NCI-H2107 (cell line): ENCODE measurements at places on chromosomes 3 and 15.
A peak's percentile ranks its signal among the peaks of the same experiment; 100 is the strongest.

DNA sequence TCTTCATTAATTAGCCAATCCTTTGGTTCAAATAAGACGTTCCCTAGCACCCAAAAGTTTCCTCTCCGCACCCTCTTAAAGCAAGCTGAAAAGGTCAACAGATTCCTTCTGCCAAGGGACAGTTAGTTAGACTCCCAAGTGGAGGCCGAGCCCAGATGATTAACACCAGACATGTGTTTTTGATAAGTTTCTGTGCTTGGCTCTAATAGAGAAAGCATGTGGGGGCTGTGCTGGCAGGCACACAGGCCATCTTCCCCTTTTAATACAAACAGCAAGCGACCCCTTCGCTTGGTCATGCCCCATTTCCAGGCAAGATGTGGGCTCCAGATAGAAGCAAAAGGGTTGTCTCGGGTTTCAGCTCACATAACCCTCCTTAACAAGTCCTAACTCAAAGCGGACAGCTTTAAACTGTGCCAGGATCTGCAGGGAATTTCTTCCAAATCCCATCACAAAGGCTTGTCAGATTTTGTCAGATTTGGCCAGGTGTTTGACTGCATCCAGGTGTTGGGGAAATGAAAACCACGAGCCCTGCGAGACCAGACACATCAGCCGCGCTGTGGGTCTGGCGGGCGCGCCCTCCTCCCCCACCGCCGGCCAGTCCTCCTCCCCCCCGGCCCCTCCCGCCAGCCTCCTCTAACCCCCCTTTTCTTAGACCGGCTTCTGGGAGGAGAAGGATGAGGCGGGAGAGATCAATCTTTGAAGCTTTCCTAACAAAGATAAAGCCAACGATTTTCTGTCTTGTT is 3.3 kb downstream of the HES1 start:
- no peak for DNase-seq

GRCh38 chr3:172192830-172193415 is 153.5 kb downstream of the FNDC3B start:
- no peak for DNase-seq

DNA sequence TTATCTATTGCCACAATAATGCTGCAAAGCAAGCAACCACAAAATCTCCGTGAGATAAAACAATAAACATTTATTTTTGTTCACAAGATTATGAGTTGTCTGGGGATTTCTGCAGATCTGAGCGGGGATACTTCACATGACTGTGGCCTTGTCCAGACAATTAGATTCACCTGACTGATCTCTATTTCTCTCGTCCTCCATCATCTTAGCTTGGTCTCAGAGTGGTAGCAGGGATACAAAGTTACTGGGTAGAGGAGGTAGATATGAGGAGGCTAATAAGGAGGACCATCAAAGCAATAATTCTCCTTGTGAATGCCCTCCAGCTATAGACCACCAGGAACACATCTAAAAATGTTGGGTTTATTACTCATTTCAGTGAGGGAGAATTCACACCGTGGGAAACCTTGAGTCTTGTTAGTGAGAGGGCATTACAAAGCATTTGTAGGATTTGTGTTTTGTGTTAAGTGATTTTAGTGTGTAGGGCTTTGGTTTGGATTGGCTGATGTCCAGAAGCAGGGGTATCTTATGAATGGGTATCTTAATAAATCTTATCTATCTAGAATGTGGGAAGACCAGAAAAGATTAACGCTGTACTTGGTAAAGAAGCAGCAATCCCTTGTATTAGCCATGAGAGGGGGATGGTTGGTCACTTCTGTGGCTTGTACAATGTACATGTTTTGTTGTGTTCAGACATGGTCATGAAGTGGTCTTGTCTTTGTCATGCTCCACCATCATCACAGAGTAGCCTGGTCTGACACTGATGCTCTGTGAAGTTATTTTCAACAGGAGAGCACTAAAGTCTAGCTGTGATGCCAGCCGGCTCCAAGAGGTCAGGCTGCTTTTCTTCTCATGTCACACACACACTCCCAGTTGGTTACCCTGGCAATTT is 287.6 kb upstream of the STT3B start:
- DNase-seq = no peak

DNA sequence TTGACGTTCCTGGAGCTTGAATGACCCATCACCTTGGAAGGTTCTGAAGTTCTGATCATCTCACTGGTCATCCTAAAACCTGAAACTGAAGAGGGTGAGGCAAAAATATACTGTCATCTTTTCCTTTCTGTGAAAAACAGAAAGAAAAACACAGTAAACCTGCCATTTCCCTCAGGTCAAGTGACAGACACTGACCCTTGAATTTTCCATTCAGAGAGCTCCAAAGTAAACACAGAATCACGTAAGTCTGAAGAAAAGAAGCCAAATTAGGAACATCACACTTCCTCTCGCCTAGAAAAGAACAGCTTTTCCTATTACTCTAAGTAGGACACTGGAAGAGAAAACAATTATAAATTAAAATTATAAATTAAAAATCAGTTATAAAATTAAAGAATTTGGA is 78.7 kb upstream of the TGFBR2 start:
- DNase-seq = no peak

GRCh38 chr3:178588628-178589027 is 52.4 kb downstream of the KCNMB2 start:
- DNase-seq = peak; percentile 83

GRCh38 chr15:34206011-34206410 is 3.9 kb downstream of the KATNBL1 start:
- DNase-seq = no peak

- no peak for DNase-seq
These were observed 44.6 kb upstream of the LEKR1 start for GRCh38 chr3:156781310-156782230.

DNA sequence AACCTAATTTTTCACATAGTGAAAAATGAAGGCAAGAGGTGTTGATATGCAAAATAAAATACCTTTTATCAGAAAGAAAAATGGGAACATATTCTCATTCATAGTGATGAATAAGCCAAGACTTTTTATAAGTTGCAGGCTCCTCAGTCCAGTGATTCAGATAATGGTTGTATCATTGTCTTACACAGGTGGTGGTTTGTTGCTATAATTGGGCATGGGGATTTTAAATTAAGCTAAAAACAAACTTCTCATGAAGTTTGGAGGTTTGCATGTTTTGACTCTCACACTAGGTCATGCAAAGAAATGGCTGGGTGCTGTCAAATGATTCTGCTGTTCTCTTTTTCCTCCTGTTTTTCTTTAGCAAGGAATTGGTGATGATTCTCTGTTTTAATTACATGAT is 60.8 kb upstream of the SKIL start:
- DNase-seq = no peak

GRCh38 chr3:31567036-31567435 is 34.3 kb downstream of the STT3B start:
- DNase-seq = no peak

DNA sequence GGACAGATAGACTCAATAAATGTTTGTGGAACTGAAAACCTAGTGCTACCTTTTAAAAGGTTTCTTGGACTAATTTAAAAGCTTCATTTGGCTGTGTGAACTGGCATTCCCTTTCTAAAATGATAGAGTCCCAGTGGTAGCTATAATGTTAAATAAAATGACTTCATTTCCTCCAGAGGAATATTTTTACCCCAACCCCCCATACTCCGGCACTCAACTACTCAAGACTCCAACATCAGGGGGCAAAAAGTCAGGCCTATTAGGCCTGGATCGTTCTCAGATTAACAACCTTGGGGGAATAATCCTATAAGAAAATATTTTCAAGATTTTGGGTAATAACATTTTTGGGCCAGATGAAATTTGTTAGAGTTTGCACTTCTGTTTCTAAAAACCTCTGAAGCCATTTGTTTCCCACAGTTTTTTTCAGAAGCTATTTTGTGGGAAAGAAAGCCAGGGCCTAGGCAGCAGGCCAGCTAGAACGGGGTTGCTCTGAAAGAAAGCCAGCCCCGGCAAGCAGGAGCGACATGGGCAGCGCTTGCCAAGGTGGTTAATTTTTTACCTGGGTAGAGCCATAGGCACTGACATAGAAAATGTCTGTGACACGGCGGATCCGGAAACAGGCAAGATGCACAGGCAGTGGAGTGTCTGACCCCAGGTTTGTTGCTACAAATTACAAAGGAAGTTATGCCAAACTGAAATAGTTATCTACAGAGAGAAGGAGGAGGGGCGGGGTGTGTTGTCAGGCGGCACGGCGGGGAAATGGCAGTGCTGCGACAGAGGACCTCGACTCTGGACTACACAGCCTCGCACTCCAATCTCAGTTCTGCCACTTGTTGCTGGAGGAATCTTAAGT is 84.6 kb downstream of the MAGI1 start:
- no peak for DNase-seq

GRCh38 chr3:178084938-178085816 is 451.1 kb upstream of the KCNMB2 start:
- peak; percentile 83 for DNase-seq

DNA sequence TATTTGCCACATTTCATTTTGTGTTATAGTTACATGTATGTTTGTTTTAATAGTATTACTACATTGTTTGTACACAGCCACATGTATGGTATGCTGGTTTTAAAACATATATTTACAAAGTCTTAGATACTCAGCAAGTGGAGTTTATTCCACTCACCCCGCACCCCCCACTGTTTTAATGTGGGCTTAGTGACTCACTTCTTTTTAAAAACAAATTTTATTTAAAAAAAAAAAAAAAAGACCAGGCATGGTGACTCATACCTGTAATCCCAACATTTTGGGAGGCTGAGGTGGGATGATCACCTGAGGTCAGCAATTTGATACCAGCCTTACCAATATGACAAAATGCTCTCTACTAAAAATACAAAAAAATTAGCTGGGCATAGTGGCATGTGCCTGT is 26.9 kb upstream of the TJP1 start:
- DNase-seq = no peak

DNA sequence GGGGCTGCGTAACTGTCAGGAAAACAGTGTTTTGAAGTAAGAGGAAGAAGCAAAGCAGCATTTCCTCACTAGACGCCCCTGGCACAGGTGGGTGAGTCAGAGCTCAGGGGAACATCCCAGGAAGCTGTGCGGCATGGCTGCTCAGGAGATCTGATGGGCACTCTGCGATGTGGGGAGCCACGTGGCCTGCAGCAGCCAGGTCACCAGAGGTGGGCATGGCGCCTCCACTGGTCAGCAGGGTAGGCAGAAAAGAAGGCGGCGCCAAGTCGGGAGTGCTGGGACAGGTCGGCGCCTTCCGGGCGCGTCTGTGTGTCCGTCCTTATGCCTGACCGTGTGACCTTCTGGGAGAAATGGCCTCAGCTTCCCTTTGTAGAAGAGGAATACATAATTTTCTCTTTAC is 249.9 kb upstream of the ST8SIA2 start:
- no peak for DNase-seq

GRCh38 chr3:188471723-188472122 is 317.8 kb downstream of the LPP start:
- DNase-seq = no peak

DNA sequence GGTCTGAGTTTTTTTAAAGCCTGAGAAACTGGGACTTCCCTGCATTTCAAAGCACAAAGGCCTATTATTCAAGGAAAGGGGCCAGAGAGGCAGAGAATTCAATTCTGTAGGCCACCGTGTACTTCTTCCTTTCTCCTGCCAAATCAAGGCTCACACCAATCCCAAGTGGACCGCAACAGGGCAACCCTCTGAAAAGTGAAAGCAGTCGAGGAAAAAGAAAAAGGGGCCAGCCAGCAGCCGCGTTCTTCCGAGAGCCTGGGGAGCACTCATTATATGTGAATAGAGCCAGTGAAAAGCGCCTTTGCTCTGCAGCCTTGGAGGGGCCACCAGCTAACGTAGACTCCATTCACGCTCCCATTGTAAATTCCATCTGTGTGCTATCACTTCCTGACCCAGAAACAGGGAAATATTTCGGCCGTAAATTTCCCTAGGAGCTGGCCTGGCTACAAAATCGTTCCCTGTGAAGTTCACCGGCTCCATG is 45.9 kb upstream of the THUMPD3 start:
- DNase-seq = no peak

DNA sequence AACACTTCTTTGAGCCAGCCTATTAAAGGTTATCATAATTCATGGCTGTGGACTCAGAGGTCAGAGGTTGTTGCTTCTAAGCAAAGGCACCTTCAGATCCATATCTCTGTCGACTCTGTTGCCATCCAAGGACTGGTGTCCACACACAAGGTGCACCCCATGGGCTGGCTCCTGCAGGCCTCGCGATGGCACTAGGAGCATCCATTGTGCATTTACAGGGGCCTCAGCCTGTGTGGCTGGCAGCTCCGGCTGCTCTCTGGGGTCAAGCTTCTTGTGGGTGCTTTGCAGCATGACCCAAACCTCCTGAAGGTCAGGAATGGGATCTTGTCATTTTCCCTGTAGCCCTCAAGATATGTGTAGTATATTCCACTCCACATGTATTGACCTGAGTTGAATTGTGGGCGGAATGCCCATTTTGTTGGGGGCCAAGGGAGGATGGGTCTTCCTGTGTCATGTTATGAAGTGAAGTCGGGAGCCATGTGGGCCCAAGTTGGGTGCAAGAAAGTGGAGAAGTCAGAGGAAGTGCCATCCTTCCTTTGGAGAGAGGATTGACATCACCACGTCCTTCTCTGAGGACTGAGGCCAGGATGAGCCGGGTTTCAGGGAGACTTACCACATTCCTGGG is 43.9 kb downstream of the CHDH start:
- no peak for DNase-seq

DNA sequence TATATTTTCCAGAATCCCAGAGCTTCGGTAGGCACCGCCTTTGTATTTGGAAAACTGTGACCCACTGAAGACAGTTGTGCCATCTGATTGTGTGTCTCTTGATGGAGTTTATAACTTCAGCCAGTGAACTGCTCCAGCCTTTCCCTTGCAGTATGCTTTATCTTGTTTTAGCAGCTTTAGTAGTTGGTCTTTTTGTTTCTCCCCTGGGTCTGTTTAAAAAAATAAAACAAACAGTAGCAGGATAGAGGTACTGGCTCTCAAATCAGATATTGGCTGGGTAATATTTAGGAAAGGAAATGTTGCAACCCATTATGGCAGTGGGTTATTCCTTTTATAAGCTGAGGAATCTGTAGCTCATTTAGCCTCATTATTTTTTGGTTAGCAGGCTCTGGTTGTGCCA is 151.5 kb upstream of the BFSP2 start:
- no peak for DNase-seq

- DNase-seq = no peak
These were observed 89.2 kb downstream of the CORO2B start for GRCh38 chr15:68667800-68668625.

DNA sequence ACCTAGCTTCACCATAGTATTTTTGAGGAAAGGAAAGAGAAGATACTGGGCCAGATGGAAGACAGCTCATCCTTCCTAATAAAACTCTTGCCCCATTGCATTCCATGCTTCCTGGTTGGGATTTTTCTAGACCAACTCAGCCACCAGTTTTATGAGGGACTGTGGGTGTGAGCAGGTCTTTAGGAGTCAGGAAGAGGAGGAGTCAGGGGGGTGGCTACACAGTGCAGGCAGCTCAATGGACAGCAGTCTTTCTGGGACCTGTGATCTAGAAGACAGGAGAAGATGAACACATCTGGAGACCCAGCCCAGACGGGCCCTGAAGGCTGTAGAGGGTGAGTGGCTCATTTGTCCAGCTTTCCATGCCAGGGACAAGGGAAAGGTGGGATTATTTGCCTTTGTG is at the start of gene NOX5:
Gene NOX5, plus strand, starts transcription at position 242 of the 400 bp plus-strand sequence. Its CDS starts 41 bp downstream, at position 283.
- DNase-seq = no peak

DNA sequence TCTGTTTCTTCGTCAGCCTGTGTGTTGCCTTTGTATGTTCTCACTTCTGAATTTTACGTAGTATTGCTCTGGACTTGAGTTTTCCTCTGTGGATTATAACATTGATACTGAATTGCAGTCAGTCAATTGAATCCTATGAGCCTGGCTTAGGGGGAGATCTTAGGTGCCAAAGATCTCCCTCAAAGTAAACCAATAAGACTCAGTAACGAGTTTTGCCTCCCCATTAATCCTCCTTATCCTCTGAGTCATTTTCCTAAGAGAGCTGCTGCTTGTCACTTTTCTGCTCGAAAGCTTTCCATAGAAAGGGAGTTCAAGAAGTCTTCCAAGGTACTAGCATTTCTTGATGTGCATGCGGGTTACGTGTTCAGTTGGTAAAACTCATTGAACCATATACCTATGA is 126.4 kb downstream of the CHDH start:
- DNase-seq = no peak
